ENCODE measurements at places on chromosomes 7 and 10.
A peak's percentile ranks its signal among the peaks of the same experiment; 100 is the strongest.

DNA sequence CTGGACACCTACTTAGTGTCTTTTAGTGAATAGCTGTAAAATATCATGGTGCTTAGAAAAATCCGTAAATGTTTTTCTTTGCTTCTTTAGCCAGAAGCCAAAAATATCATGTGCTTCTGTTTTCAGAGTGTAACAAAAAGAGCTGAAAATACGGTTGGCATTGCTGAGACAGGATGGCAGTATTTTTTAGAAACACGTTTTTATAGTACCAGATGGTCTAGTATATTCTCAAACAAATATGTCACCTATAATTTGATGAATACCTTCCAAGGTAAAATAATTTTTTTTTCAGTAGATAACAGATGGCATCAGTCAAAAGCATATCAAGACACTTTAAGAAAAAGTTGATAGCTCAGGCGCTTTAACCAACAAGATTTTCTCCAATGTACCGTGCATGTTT is 326.6 kb downstream of the PHF14 start:
- DNase-seq, result no peak

- DNase-seq, result no peak
These were observed 12.1 kb upstream of the LRRC18 start for GRCh38 chr10:48951707-48952106.

GRCh38 chr10:102300278-102300843 is 55.0 kb downstream of the GBF1 start:
- no peak for DNase-seq

DNA sequence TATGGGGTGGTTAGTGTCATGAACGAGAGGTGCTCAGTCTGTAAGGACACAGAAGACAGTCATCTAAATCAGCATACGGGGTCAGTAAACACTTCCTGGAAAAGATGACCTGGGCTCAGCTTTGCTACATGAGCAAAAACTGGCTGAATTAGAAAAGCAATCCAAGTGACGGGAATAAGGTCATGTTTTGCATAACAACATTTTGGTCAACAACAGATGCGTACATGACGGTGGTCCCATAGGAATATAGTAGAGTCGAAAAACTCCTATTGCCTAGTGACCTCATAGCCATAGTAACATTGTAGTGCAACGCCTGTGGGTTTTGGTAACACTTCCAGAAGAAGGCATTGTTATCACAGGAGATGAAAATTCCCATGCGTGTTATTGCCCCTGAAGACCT is 92.9 kb downstream of the CTNNA3 start:
- DNase-seq, result no peak

DNA sequence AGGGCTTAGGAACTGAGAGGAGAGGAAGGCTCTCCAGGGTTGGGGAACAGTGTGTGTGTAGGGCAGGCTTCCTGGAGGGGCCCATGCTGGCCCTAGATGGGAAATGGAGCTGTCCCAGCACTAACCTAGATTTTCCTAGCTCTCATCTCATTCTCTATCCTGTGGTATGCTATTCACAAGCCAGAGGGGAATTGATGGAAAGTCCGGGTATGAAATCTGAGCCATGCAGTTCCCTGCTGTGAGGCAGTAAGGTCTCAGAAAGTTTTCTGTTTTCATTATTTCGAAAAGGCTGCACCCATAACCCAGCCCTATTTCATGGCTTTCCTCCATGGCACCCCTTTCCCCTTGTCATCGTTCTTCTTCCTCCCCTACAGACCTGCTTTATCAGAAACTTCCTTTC is 220.3 kb downstream of the RPS24 start:
- no peak for DNase-seq

- no peak for DNase-seq
These were observed 403.7 kb downstream of the RPS24 start for GRCh38 chr10:78437407-78437768.

- DNase-seq, result no peak
These were observed 248.6 kb downstream of the GPAM start for GRCh38 chr10:111934931-111935330.

DNA sequence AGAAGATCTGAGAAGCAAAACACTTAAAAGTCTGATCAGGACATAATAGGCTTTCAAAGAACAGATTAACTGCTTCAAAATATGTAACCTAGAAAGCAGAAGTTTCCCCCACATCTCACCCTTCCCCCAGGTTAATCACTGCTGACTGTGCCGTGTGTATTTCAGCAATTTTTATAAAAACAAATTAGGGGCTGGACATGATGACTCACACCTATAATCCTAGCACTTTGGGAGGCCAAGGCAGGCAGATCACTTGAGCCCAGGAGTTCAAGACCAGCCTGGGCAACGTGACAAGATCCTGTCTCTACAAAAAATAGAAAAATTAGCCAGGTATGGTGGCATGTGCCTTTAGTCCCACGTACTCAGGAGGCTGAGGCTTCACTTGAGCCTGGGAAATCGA is 67.6 kb upstream of the GATA3 start:
- no peak for DNase-seq

DNA sequence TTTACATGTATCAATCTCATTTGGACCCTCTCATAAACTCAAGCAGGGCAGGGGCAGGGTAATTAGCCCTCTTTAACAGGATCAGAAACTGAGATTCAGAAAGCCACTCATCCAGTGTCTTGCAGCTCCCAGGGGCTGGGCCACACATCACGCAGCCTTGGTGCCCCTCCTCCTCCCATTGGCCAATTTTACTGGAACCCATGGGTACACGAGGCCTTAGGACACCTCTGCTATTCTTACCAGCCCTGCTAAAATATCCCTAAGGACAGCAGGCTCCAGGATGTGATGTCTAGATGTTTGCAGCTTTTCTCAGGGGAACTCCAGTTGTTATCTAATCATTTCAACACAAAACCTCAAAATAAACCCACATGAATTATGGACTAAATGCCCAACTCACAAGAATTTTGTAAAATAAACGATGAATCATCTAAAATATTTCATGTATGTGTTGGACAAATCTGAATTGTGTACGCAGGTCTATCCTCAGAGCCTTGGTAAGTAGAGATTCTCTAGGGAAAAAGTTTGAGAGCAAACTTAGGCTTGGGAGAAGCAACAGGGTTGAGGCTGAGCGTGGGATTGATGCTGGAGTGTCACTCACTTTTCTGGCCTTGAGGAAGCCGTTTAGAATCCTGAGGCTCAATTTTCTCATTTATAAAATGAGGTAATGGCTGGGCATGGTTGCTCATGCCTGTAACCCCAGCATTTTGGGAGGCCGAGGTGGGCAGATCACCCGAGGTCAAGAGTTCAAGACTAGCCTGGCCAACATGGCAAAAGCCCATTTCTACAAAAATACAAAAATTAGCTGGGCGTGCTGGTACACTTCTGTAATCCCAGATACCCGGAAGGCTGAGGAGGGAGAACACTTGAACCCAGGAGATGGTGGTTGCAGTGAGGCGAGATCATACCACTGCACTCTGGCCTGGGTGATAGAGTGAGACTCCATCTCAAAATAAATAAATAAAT is 69.7 kb upstream of the TNS3 start:
- DNase-seq, result no peak

GRCh38 chr10:15476337-15476736 is 105.2 kb upstream of the FAM171A1 start:
- DNase-seq, result no peak

GRCh38 chr10:80964955-80965614 is 427.4 kb downstream of the SH2D4B start:
- DNase-seq, result no peak

- peak; percentile 78 for DNase-seq
These were observed 14.4 kb upstream of the YWHAG start for GRCh38 chr7:76372984-76373833.

- DNase-seq, result no peak
These were observed 431.4 kb downstream of the DNAJB6 start for GRCh38 chr7:157768198-157768597.

DNA sequence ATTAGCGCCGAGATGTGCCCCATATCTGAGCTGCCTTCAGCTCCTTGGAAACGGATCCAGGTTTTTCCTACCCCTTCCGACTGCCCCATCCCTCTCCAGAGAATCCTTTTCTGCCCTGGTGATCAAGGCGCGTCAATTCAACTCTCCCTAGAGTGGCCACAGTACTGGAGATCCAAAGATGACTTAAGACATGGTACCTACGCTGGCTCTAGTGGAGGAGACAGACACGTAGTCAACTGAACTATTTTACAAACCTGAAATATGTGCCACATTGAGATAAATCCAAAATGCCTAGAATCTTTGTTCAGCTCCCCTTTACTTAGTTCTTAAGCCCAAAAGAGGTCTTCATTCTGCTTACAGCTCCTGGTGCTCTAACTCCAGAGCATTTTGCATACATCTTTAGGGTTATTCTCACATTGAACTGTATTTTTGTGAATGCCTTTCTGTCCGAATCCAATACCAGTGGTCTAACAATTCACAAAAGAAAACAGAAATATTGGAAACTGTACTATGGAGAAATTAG is 444 bp upstream of the TNPO3 start:
- no peak for DNase-seq

GRCh38 chr7:91847876-91848588 is 32.5 kb downstream of the MTERF1 start:
- no peak for DNase-seq

DNA sequence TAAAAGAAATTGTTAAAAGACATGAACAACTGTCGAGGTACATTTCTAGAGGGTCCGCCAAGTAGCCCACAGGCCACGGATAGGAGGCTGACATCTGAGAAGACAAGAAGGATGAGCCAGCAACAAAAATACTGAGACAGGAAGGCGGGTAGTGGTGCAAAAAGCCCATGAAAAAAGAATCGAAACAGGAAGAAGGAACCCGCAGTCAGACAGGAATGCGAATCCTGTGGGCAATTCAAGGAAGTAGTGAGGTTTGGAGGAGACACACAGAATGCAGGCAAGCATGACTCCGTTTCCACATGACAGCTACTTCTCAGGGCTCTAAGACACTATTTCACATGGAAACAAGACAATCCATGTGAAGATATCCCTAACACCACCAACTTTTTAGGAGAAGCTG is 125.2 kb downstream of the DOCK4 start:
- peak; percentile 84 for DNase-seq

DNA sequence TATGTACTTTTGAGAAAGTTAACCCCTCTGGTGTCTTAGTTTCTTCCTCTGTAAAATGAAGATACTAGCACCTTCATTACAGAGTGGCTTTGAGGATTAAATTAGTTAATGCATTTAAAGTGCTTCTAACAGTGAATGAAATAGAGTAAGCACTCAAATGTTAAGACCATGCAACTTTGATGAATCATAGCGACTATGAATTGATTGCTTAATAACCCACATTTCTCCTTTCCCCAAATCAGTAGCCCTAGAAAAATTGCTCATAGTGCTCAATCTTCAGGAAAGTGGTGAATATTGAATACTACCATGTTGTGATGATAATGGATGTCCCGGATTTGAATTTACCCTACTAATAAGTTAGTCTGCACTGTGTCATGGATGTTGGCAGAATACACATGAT is 48.1 kb downstream of the CD36 start:
- no peak for DNase-seq

DNA sequence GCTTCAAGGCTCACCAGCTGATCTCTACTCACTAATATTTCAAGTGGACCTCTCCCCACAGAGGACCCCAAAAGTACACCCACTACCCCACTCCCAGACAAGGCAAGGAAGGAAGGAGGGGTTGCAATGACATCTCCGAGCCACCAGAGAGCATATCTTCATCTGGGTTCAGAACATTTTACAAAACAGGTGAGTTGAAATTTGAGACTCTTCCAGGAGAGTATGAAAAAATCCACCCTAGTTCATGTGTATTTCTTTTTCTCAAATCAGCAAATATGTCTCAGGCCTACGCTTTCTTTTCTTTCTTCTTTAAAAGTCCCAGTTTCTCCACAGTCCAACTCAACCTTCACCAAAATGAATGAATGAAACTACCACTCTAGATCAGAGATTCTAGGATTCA is 61.9 kb downstream of the SGMS1 start:
- peak; percentile 67 for DNase-seq

- DNase-seq, result peak; percentile 76
These were observed 171.9 kb downstream of the HDAC9 start for GRCh38 chr7:18667466-18667865.

DNA sequence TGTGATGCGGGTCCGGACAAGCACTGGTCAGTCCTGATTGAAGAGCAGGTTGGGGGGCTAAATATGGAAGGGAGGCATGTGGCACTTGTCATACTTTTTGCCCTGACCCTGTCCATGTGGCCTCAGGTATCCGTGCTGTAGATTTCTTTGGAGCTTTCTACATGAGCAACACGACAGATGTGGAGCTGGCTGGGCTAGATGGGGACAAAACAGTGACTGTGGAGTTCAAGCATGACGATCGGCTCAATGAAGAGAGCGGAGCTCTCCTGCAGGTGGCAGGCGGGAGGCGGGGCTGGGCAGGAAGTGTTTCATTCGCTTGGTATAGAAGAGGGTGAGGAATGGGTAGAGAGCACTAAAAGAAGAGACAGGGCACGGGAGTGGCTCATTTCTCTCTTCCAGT is 13.0 kb upstream of the CHCHD1 start:
- DNase-seq, result peak; percentile 92

DNA sequence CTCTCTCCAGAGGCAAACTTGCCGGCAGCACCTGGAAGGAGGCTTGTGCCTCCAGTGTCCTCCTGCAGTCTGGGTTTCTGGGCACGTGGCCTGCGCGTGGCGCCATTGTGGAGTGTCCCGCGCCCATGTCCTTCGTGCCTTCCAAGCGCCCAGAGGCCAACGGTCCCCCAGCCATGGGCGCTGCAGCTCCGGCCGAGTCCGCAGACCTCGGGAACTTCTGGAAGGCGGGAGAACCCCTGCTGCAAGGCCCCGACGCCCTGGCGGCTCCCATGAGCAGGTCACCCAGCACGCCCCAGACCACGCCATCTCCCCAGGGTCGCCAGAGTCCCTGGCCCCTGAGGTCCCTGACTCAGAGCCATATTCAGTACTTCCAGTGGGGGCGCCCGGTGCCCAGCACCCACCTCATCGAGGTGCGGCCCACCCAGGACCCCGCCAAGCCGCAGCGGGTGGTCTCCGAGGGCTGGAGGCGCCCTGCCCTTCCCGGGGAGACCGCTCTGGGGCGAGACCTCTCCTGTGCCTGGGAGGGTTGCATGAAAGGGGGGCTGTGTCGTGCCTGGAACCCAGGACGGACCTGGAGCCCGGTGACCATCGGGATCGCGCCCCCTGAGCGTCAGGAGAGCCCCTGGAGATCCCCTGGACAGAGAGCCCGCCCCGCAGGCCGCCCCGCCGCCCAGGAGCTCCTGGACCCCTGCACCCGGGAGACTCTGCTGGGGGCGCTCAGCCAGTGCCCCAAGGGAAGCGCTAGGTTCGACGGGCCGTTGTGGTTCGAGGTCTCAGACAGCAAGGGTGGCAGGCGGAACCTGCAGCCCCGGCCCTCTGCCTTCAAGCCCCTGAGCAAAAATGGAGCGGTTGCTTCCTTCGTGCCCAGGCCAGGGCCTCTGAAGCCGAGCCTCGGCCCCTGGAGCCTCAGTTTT is at the start of gene POM121L12:
Gene POM121L12 (plus strand): TSS at position 135 of the 914 bp plus-strand sequence. CDS start 39 bp downstream, at position 174.
- DNase-seq, result no peak
